ENCODE measurements at places on chromosomes 5 and 9. TPM values are rescaled to one million over a fixed set of nuclear protein-coding genes. Genes with fewer than 3 reads are reported as not detected.

DNA sequence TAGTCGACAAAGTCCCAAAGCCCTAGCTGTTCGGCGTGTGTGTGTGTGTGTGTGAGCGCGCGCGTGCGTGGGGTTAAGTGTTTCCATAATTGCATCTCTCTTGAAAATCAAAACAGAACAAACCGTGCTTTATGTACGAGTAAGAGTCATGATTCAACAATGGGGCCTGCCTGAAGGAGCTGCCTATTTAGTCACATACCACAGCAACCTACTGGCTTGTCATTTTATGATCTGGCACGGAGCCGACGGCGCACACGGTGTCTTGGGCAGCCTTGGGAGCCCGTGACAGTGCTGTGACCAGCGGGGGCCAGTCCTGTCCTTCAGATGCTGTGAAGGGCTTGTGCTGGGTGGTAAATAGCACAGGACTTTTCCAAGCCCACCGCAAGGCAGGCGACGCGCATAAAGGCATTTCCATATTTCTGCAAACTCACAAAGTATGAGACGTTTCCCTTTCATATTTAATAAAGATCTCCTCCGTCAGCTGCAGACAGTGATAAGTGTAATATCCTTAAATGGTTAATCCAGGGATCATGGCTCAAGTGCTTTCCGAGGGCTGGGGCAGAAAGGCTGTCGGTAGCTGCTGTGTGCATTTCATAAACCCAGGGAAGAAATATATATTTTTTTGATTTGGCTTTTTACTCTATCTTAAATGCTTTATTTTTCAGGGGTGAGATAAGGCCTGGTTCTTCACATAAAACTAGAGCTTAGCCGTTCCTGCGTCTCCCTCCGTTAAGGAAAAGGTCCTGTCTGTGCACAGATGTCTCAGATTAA, 270.2 kb upstream of the IRX1 start:
- no peak for DNase-seq

The PRRX2 gene
- 10.2 TPM for total RNA-seq

GRCh38 chr5:174617285-174617684, 107.1 kb upstream of the MSX2 start:
- DNase-seq: no peak

The HSPB3 gene
- total RNA-seq: 115 TPM

DNA sequence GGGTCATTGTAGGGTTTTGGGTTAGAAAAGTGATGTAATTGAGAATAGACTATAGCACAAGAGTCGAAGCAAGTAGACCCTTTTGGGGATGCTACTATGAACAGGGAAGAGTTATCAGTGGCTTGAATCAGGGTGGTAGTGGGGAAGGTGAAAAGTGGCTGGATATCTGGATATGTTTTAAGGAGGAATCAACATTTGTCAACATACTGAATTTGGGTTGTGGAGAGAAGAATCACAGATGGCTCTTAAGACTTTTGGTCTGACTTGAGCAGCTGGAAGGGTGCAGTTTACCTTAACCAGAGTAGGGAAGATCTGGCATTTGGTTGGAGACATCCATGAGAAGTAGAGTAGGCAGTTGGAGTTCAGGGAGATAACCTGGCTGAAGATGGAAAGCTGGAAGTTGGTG, 38.5 kb upstream of the FCHO2 start:
- DNase-seq: no peak

The NUTM2F gene
- not detected for total RNA-seq

DNA sequence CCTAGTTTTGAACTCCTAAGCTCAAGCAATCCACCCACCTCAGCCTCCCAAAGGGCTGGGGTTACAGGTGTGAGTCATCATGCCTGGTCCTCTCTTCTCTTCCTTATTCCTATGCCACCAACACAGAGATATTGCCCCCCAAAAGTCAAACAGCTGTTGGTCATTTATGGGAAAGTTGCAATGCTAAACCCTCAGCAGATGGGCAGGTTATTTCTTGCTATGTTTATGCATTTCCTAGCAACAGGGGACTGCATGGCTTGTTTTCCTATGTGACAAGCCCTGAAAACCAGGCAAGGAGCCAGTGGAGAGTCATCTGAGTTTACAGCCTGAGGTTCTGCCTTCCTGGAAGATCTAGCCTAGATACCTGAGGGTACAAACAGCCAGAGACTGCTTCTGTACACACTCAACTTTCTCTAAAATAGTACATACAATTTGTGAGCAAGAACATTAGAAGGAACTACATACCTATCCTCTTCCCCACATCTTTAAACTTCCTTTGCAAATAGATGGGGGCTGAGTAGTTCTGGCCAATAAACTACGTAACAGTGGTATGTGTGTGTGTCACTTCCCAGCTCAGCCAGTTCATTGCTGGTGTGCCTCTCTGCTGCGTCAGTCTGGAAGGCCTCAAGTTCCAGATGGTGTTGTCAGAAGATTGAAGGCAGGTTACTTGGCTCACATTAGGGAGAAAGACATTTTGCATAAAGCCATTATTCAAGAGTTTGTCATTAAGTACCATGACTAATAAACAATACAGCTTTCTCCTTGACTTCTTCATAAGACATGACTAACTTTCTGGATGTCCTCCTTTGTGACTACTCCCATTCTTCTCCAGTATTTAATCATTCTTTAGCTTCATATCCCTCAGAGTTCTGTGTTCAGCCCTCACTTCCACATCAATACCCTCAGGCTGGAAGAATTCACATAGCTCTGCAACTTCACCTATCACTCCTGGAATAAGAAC, 65.3 kb downstream of the CSNK1A1 start:
- DNase-seq: peak; percentile 98

DNA sequence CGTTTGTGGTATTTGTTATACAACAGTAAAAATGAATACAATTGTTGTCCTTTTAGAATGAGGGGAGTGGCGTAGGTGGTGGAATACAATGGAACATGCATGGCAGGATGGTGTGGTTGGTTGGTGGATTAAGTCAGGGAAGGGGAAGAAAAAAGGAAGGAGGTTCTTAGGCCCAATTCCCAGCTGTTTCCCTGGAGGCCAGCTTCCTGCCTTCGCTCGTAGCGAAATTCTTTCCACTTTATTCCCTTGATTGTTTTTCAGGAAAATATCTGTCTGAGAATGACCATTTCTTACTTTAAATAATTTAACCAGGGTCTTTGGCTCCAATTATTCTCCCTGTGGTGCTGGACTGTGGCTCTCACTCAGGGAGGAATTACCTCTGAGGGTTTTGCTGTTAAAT, 24.1 kb upstream of the DMAC1 start:
- no peak for DNase-seq

The CDH6 gene
- total RNA-seq: 0.83 TPM

GRCh38 chr9:114884787-114885452, 45.5 kb downstream of the TNFSF8 start:
- DNase-seq: peak; percentile 53

DNA sequence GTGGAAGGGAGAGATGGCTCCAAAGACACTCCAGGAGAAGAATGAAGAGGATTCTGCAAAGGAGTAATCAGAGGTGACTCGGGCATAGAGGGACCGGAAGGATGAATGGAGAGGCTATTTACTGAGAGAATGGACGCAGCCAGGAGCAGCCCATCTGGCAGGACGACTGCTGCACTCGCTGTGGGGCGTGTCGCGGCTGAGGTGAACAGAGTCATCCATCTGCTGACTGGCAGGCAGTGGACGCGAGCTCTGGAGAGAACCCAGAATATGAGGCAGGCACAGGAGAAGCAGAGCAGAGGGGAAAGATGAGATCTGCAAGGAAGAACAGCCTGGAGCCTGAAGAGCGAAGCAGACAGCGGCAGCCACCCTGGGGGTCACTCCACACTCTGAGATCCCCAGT, 16.4 kb downstream of the FGF1 start:
- DNase-seq: no peak

The TPPP gene
- 28.7 TPM for total RNA-seq

GRCh38 chr5:81212211-81212751, 20.8 kb upstream of the CKMT2 start:
- DNase-seq: no peak

DNA sequence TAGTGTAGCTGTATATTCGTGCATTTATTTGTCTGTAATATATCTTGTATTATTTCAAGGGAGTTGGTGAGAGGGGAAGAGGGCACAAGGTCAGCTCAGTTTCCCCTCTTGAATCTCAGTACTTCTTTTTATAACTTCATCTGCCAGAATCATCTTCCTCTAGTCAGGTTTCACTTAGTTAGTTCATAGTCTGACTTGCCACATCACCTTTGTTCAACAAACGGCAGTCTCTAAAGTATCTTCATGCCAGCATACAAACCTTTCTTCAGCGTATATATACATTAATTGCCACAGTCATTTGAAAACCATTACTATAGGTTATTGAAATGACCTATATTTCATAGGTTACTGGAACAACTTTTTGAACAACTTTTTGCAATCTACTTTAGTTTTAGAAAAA, 1.6 kb downstream of the ECM2 start:
- no peak for DNase-seq

DNA sequence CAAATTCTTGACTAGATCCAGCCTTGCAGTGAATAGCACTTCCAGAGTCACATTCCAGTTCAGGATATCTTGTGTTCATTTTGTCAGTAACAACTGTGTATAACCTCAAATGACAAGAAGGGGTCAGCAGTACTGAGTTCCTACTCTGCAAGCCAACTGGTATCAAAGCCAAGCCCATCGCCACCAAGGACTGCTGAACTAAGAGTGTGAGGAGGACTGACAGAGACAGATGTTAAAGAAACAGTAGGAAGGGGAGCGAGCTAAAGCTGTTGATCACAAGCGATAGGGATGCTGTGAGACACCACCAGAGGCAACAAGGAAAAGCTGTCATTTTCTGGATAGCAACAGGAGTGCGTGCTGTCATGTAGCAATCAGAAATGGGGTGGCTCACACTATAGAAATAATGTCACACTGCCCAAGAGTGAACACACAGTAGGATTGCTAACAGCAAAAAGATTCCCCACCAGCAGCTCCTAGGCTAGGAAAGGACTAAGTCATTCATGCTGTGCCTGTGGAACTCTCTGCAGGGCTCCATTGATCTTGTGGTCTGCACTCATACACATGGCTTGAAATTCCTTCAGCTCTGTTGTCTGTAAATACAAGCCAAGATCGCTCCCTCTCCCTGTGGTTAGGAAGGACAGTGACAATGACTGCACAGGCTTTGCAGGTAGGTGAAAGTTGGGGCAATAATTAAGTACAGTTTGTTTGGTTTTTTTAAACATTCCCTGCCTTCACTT, 658.6 kb downstream of the NR2F1-AS1 start:
- no peak for DNase-seq

The TNFSF15 gene
- 0.06 TPM for total RNA-seq

The UIMC1 gene
- 51.1 TPM for total RNA-seq

The COL23A1 gene
- 1.5 TPM for total RNA-seq

- DNase-seq: no peak
Observed at GRCh38 chr9:90999425-91000397, 198.1 kb downstream of the SYK start.

DNA sequence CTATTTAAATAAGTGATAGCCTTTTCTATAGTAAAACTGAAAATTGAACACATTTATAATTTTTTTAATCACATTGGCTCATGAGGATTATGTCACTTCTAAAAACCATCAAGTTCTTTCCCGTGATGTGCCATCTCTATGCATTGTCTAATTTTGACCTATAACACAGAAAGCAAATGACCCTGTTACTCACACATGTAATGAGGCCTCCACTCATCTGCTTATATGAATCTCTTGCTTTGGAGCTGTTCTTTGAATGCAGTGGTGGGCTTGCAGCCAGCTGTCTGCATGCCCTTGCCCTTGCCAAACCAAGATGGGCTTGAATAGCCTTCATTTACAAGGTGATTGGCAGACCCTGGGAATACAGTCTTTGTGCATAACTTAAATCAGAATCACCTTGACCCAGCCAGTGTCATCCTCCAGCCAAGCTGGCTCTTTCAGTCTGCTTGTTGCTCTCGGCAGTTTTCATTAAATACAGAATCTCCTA, 163.2 kb downstream of the TRIO start:
- DNase-seq: no peak

GRCh38 chr5:12316812-12317211, 412.6 kb upstream of the CTNND2 start:
- DNase-seq: no peak

DNA sequence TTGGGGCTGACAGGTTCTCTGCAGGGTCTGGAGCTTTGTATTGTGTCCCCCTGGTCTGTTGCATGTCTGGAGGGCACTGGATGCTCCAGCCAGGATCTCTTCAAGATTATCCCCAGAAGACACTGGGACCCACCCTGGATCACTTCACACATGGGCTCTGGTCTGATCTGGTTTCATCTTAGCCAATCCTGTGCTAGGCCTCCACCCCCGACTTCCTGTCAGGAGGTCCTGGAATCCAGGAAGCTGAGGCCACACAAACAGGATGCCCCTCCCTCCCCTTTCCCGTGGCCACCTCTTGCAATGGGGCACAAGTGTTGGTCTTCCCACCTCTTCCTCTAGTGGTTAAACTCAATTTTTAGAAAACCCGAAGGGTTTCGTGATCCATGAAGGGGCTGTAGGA, 242.6 kb upstream of the MVB12B start:
- DNase-seq: no peak

- no peak for DNase-seq
Observed at GRCh38 chr9:36959681-36960574, 74.1 kb downstream of the PAX5 start.

The PCSK5 gene
- 22.0 TPM for total RNA-seq

- DNase-seq: no peak
Observed at GRCh38 chr9:69190086-69190862, 16.2 kb downstream of the TJP2 start.

- DNase-seq: no peak
Observed at GRCh38 chr5:167699432-167699831, 592.0 kb upstream of the WWC1 start.

The FCN2 gene
- total RNA-seq: not detected

The PHYKPL gene
- total RNA-seq: 44.9 TPM

GRCh38 chr9:109430231-109430630, 67.9 kb downstream of the PTPN3 start:
- no peak for DNase-seq

The OR1J2 gene
- not detected for total RNA-seq

- DNase-seq: no peak
Observed at GRCh38 chr9:98724810-98725530, 16.2 kb upstream of the GABBR2 start.

DNA sequence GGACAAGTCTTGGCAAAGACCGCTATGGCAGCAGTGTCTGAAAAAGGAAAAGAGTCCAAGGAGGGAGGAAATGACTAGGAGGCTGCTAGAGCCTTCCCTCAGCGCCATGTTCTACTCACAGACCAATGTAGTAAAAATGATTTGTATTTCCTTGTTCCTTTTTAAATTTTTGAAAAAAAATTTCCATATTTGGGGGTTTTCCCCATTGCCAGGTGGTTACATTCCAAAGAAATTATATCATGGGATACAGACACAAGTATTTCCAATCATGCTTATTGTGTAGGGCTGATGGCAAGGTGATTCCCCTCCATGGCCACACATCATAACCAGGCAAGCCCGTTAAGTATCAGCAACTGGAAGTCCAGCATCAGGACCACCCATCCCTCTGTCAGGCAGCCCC, 138.2 kb downstream of the PIP5K1B start:
- DNase-seq: no peak

All from esophagus muscularis mucosa (tissue), 4 donors.